ENCODE measurements at places on chromosomes 16 and 17. TPM values are rescaled to one million over a fixed set of nuclear protein-coding genes. Genes with fewer than 3 reads are reported as not detected.

DNA sequence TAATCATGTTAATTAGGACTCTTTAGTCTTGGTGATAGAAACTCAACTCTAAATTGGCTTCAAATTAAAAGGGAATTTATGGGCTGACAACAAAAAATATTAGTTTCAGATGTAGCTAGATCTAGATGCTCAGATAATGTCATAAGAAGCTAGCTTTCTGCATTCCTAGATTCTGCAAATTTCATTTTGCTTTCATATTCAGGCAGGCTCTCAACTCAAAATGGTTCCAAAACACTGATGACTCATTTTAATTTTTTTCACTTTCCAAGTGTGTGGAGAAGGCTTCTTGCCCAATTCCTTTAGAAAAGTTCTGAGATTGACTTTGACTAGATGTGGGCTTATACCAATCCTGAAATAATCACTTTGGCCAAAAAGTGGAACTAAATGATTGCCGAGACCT is 236.7 kb upstream of the GOT2 start:
- H3K27ac ChIP-seq, result no peak overlapping the region
- no peak overlapping the region for H3K4me3 ChIP-seq
- no peaks in the 10 kb centered on the region for H3K36me3 ChIP-seq
- DNase-seq, result no peak

GRCh38 chr16:78748220-78748929 is 648.9 kb downstream of the WWOX start:
- no peaks in the 10 kb centered on the region for H3K27me3 ChIP-seq
- no peaks in the 10 kb centered on the region for H3K36me3 ChIP-seq
- DNase-seq, result no peak
- H3K4me1 ChIP-seq, result peaks cover 3% of the 10 kb centered on the region

DNA sequence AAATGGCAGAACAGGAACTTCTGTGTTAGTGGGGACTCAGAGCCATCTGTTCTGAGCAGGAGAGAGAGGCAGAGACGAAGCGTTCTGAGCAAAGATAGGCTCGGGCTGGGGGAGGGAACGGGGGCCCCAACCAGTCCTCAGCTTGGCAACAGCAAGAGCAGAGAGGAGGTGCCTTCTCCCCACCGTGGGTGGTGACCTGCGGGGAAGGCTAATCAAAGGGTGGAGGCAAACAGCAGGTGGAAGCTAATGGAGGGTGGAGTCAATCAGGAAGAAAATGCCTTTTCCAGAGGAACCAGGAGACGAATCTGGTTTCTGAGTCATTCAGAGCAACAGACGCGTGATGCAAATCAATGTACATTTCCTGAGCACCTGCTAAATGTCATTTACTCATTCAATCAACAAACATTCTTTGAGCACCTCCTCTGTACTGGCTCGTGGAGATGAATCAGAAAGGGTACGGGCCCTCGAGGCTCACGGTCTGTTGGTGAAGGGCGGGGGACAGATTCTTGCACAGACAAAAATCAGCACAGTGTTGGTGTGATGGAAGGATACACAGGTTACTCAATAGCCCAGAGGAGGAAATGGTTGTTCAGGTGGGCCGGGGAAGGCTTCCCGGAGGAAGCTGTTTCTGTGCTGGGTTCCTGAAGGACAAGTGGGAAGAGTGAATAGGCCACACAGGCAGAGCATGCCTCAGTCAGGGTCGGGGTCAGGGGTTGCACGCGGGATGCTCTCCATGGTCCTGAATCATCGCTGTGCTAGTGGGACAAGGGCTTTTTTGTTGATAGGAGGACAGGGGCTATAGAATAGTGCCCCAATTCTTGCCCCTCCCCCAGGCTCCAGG is 5.7 kb upstream of the SPNS2 start:
- H3K4me3 ChIP-seq, result no peak overlapping the region
- H3K4me1 ChIP-seq, result peaks cover 9% of the 10 kb centered on the region
- DNase-seq, result no peak
- H3K27ac ChIP-seq, result no peak overlapping the region

- no peak overlapping the region for H3K27ac ChIP-seq
- DNase-seq, result no peak
- H3K27me3 ChIP-seq, result no peaks in the 10 kb centered on the region
- H3K36me3 ChIP-seq, result no peaks in the 10 kb centered on the region
- no peak overlapping the region for H3K4me3 ChIP-seq
These were observed 361.6 kb downstream of the WWOX start for GRCh38 chr16:78461087-78461486.

DNA sequence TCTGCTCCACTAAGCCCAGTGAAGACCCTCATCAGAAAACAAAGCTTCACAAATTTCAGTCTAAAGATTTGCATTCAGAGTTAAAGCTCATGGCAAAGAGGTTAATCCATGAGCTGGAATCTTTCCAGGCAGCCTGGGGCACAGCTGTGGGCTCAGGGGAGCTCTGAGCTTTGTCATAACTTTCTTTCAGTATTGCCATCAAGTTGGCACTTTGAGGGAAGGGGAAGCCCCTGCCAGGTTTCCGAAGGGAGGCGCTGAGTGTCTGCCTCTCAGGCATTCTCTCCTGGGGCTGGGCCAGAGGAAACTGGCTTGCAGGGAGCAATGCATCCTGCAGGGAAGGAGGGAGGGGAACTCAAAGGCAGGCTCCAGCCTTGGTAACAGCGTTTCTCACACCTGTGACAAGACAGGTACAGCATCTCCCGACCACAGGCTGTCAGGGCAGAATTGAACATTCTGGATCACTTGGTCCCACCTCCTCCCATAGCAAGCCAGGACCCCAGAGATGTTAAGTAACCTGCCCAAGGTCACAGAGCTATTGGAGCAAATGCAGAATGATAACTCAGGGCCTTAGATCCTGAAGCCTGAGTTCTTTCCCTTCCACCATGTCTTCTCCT is 3.9 kb downstream of the LPO start:
- no peaks in the 10 kb centered on the region for H3K4me1 ChIP-seq
- DNase-seq, result peak; percentile 64
- no peak overlapping the region for H3K27ac ChIP-seq
- no peaks in the 10 kb centered on the region for H3K36me3 ChIP-seq
- H3K27me3 ChIP-seq, result no peaks in the 10 kb centered on the region

- H3K27ac ChIP-seq, result no peak overlapping the region
- H3K36me3 ChIP-seq, result no peaks in the 10 kb centered on the region
- DNase-seq, result no peak
- H3K27me3 ChIP-seq, result no peaks in the 10 kb centered on the region
- H3K4me1 ChIP-seq, result peaks cover 8% of the 10 kb centered on the region
These were observed 1393.1 kb upstream of the GOT2 start for GRCh38 chr16:60127196-60127595.

GRCh38 chr16:78528265-78528664 is 428.8 kb downstream of the WWOX start:
- H3K36me3 ChIP-seq, result no peaks in the 10 kb centered on the region
- no peak for DNase-seq
- no peaks in the 10 kb centered on the region for H3K4me1 ChIP-seq
- H3K4me3 ChIP-seq, result no peak overlapping the region

- no peak overlapping the region for H3K27ac ChIP-seq
- no peaks in the 10 kb centered on the region for H3K4me1 ChIP-seq
- no peak for DNase-seq
- no peak overlapping the region for H3K4me3 ChIP-seq
These were observed 20.8 kb upstream of the TBX2 start for GRCh38 chr17:61378658-61379456.

DNA sequence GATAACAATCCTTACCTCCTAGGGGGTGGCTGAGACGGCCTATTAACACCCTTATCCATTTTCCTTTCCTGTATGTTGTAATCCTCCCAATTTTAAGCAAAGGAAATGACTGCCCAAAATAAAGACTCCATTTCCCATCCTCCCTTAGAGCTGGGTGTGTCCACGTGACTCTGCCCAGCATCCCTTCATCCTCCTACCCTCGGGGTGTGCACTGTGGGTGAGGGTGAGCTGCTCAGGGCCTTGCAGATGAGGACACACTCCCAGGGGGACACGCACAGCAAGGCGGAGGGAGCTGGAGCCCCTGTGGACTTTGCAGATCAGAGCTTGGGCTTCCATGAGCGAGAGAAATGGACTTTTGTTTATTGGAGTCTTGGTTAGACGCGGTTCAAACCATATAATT is 186.8 kb downstream of the IRF8 start:
- H3K4me3 ChIP-seq, result no peak overlapping the region
- H3K27me3 ChIP-seq, result no peaks in the 10 kb centered on the region
- H3K27ac ChIP-seq, result no peak overlapping the region
- H3K4me1 ChIP-seq, result no peaks in the 10 kb centered on the region

DNA sequence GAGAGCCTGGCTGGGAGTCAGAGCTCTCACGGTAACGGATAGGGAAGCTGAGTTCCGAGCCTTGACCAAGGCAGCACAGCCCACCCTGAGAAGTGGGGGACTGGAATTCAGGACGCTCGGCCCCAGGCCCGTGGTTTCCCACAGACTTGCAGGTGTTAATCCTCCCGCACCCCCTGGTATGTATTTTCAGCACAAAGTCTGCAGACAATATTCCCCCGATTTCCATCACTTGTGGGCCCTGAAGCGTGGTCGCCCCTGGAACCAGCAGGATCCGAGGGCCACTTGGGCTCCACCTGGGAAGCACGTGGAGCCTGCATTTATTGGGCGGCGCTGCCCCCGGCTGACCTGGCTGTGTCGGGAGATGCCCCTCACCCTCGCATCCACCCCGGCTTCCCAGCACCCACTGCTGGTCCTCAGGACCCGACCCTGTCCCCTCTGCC is 60.2 kb downstream of the WSB1 start:
- H3K27ac ChIP-seq, result peak overlapping the region; percentile 91
- peaks cover 27% of the 10 kb centered on the region for H3K4me1 ChIP-seq
- H3K27me3 ChIP-seq, result no peaks in the 10 kb centered on the region
- peak overlapping the region; percentile 73 for H3K4me3 ChIP-seq
- DNase-seq, result no peak

- DNase-seq, result no peak
- H3K36me3 ChIP-seq, result no peaks in the 10 kb centered on the region
- H3K4me3 ChIP-seq, result no peak overlapping the region
- H3K4me1 ChIP-seq, result peaks cover 8% of the 10 kb centered on the region
These were observed 10.4 kb upstream of the KDM6B start for GRCh38 chr17:7823581-7824001.

- DNase-seq, result no peak
- no peaks in the 10 kb centered on the region for H3K4me1 ChIP-seq
- H3K36me3 ChIP-seq, result no peaks in the 10 kb centered on the region
- H3K4me3 ChIP-seq, result no peak overlapping the region
These were observed 418.6 kb downstream of the TOX3 start for GRCh38 chr16:52128361-52128760.

GRCh38 chr16:17098685-17099084 is 372.1 kb downstream of the XYLT1 start:
- DNase-seq, result no peak
- H3K27me3 ChIP-seq, result no peaks in the 10 kb centered on the region
- no peak overlapping the region for H3K27ac ChIP-seq
- H3K4me3 ChIP-seq, result no peak overlapping the region
- no peaks in the 10 kb centered on the region for H3K4me1 ChIP-seq
- no peaks in the 10 kb centered on the region for H3K36me3 ChIP-seq

DNA sequence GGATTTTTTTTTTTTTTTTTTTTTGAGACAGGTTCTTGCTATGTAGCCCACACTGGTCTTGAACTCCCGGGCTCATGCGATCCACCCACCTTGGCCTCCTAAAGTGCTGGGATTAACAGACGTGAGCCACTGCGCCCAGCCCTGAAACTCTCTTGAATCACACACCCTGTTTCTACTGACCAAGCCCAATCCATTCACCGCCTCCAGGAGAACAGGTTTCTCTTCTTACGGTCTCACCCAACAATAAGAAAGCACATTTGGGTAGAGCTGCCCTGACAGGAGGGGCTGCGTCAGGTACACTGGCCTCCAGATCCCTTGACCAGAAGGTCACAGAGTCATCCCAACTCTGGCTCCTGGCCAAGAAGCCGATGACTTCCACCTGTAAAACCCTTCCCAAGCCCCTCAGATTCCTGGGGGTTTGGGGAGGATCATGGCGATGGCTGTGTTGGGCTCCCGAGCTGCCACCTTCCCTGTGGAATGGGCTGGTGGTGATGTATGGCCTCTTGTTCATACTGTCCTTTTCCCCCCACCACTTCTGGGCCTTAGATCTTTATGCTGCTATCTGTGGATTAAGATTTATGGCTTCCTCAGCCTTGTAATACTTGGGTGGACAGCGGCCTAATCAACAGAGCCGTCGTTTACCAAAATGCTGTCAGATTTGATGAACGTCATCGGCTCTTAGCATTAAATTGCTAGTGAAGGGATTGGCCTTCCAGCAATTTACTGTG is 89.1 kb downstream of the KATNIP start:
- H3K4me1 ChIP-seq, result no peaks in the 10 kb centered on the region
- H3K27ac ChIP-seq, result no peak overlapping the region
- no peak for DNase-seq
- no peaks in the 10 kb centered on the region for H3K27me3 ChIP-seq

- no peaks in the 10 kb centered on the region for H3K27me3 ChIP-seq
- peak within 1 kb of the TSS; percentile 98 for H3K27ac ChIP-seq
- H3K4me1 ChIP-seq, result peaks cover 30% of the 10 kb centered on the region
- H3K4me3 ChIP-seq, result peak within 1 kb of the TSS; percentile 98
These were observed at the start of gene WDR45B for GRCh38 chr17:82648165-82648668. Gene WDR45B (minus strand): TSS chr17:82648444. CDS start chr17:82648340, 104 bp downstream.

DNA sequence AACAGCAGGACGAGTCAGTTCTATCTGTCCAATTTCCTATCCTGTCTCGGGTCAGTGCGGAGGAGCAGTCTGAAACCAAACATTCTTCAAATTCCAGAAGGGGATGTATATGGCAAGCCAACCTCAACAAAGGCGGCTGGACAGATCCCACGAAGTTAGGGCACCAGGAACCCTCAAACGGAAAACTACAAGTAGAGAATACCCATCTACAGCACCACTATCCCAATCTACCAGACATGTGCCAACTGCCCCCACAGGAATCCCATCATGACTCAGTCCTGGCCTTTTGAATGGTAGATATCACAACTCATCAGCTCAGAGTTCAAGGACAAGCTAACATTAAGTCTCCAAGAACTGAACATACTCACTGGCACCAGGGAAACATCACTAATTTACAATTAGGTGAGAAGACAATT is 2.3 kb downstream of the NAT9 start:
- DNase-seq, result no peak
- no peak overlapping the region for H3K27ac ChIP-seq
- H3K4me1 ChIP-seq, result peaks cover 46% of the 10 kb centered on the region
- no peak overlapping the region for H3K4me3 ChIP-seq
- H3K36me3 ChIP-seq, result peaks cover 25% of the 10 kb centered on the region
- no peaks in the 10 kb centered on the region for H3K27me3 ChIP-seq

- H3K27me3 ChIP-seq, result no peaks in the 10 kb centered on the region
- H3K4me1 ChIP-seq, result peaks cover 3% of the 10 kb centered on the region
- no peak overlapping the region for H3K4me3 ChIP-seq
These were observed 174.2 kb downstream of the TANC2 start for GRCh38 chr17:63140255-63140654.

The TSPOAP1 gene
- 14.1 TPM for total RNA-seq

The MT1G gene
- total RNA-seq, result 19.0 TPM

The TMEM235 gene
- not detected for total RNA-seq

The VWA3A gene
- total RNA-seq, result not detected

The RGS11 gene
- 18.2 TPM for total RNA-seq

The CD79B gene
- 5.7 TPM for total RNA-seq

The NAGS gene
- total RNA-seq, result 2.5 TPM

The HOXB3 gene
- 33.6 TPM for total RNA-seq

The PPL gene
- total RNA-seq, result 78.4 TPM

The GRIN2A gene
- 0.32 TPM for total RNA-seq

The OTOP2 gene
- total RNA-seq, result not detected
